ENCODE measurements at places on chromosomes 7 and 10.

- DNase-seq, result no peak
Observed at GRCh38 chr7:154183482-154183881, 131.3 kb downstream of the DPP6 start.

DNA sequence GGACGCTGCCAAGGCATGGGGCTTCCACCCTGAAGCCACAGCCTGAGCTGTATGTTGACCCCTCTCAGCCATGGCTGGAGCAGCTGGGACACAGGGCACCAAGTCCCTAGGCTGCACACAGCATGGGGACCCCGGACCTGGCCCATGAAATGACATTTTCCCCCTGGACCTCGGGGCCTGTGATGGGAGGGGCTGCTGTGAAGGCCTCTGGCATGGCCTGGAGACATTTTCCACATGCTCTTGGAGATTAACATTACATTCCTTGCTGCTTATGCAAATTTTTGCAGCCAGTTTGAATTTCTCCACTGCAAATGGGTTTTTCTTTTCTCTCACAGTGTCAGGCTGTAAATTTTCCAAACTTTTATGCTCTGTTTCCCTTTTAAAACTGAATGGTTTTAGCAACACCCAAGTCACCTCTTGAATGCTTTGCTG, 463.6 kb downstream of the ZWINT start:
- DNase-seq, result no peak

DNA sequence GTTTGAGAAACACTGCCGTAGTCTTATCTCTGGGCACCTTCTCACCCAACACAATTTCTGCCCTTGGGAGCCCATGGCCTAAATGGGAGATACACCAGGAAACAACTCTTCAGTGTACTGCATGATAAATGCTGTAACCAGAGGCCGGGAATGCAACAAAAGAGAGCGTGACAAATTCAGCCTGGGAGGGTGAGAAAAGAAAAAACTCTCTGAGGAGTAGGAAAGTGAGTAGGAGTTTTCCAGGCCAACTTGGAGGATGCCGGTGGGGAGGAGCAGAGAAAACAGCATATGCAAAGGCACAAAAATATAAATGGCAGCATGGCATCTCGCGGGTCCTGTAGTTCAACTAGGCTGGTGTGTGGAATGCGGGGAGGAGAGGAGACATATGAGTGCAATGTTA, 624.5 kb downstream of the PARD3 start:
- no peak for DNase-seq

GRCh38 chr7:106552645-106553445, 108.1 kb downstream of the CCDC71L start:
- DNase-seq, result no peak

- DNase-seq, result no peak
Observed at GRCh38 chr10:100109670-100110069, 28.0 kb upstream of the CPN1 start.

- no peak for DNase-seq
Observed at GRCh38 chr7:141123522-141123921, 49.7 kb downstream of the TMEM178B start.

DNA sequence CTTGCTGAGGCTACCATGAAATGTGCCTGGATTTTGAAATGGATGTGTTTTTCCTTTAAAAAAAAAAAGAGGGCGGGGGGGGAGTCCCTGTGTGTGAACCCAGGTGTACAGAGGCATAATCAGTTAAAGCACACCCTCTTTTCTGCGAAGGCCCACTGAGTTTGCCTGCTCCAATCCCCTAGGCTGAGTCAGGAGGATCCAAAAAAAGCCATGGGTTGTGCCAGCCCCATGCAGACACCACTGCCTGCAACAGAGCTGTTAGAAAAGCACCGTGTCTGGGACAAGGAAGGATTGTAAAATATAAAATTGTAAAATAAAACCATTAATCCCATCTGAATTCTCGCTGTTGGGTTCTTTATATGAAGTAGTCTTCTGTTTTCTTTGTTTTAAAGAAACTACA, 217.9 kb downstream of the ADAM12 start:
- no peak for DNase-seq

DNA sequence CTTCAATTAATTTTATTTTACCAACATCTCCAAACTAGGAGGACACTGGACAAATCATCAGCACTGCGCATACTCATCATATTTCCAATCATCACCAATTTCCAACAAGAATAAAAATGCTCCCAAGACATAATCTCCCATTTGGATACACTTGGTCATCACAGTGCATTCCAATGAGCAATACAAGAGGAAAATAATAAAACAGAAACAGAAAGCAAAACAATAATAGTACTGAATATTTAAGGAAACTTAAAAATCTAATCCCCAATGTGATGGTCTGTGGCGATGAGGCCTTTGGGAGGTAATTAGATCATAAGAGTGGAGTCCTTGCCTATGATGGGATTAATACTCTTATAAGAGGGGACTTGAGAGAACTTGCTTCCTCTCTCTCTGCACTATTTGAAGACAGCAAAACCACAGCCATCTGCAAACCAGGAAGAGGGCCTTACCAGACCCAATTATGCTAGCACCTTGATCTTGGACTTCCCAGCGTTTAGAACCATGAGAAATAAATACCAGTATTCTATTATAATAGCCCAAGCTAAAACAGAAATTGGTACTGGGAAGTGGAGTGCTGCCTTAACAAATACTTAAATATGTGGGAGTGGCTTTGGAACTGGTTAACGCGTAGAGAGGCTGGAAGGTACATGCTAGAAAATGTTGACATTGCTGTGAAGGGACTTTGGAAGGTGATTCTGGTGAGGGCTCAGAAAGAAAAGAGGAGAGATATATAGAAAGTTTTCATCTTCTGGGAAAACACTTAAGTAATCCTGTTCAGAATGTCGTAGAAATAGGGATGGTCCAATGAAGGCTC, 91.5 kb downstream of the JAZF1 start:
- no peak for DNase-seq

- DNase-seq, result peak; percentile 12
Observed at GRCh38 chr10:117167789-117168674, 29.3 kb upstream of the KCNK18 start.

- no peak for DNase-seq
Observed at GRCh38 chr7:99398891-99399445, 9.4 kb downstream of the PDAP1 start.

DNA sequence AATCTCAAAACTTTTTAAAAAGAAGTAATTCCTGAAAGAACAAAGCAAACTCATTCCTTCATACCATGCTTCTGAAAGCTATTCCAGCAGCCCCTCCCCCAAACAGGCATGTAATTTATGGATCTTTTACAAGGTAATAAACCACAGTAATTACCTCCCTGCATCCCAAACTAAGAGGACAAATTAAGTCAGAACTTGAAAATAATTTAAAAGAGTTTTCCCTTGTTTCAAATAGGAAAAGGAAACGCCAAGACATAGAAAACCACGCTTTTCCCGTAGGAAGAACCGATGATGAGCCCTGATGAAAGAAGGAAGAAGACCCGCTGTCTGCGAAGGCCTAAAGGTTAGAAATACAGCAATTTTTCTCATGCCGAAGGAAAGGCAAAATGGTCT, 8.9 kb downstream of the HOXA4 start:
- no peak for DNase-seq

- DNase-seq, result no peak
Observed at GRCh38 chr7:146094356-146094755, 22.2 kb upstream of the CNTNAP2 start.

- no peak for DNase-seq
Observed at GRCh38 chr10:8013006-8013405, 41.5 kb upstream of the GATA3 start.

GRCh38 chr7:99730238-99730810, 4.7 kb downstream of the CYP3A7 start:
- no peak for DNase-seq

- no peak for DNase-seq
Observed at GRCh38 chr10:49040601-49041000, 74.7 kb downstream of the VSTM4 start.

GRCh38 chr7:4406288-4407058, 275.6 kb upstream of the FOXK1 start:
- no peak for DNase-seq

DNA sequence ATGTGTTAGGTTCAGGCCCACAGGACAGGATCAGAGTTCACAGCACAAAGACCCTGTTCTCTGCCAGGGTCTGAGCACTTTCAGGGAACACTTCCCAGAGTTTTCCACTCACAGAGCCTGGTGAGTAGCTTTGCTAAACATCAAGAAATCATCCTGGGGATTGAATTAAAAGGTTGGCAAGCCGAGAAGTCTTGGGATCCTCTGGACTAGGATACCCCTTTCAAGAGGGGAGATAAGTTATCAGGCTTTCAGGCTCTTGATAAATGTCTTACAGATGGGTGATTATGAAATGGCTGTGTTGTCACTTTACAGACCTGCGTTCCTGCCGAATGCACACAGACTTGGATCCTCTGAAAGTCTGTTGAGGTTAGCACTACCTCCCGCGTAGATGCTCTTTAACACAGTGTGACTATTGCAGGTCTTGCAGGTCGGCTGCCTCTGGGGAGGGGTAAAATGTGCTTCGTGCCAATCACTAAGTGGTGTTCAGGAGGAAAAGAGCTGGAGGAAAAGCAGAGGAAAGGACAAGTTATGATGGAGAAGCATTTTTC, 473.5 kb upstream of the AKR1E2 start:
- DNase-seq, result no peak

DNA sequence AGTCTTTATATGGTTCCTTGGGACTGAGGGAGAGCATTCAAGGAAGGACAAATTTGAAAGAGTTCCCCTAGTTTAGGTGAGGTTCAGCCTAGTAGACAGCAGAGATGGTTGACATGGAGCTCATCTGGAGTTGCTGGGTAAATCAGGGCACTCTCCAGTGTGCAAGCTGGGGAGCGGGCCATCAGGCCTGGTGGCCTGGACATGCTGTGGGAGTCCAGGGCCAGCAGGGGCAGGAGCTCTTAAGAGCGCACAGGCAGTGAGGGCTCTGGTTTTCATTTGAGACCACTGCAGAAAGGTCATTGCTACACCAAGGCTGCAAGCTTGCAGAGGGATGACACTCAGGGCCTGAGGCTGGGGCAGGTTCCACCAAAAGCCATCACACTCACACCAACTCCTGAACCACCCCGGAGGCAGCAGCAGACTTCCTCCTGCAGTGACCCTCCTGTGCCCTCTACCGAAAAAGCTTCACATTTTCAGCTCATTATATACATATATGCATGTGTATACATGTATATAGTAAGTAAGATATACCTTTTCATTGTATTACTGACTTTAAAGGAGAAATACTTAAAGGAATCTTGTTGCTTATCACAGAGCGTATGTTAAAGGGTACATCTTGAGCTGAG, 39.5 kb downstream of the STEAP1B start:
- no peak for DNase-seq

DNA sequence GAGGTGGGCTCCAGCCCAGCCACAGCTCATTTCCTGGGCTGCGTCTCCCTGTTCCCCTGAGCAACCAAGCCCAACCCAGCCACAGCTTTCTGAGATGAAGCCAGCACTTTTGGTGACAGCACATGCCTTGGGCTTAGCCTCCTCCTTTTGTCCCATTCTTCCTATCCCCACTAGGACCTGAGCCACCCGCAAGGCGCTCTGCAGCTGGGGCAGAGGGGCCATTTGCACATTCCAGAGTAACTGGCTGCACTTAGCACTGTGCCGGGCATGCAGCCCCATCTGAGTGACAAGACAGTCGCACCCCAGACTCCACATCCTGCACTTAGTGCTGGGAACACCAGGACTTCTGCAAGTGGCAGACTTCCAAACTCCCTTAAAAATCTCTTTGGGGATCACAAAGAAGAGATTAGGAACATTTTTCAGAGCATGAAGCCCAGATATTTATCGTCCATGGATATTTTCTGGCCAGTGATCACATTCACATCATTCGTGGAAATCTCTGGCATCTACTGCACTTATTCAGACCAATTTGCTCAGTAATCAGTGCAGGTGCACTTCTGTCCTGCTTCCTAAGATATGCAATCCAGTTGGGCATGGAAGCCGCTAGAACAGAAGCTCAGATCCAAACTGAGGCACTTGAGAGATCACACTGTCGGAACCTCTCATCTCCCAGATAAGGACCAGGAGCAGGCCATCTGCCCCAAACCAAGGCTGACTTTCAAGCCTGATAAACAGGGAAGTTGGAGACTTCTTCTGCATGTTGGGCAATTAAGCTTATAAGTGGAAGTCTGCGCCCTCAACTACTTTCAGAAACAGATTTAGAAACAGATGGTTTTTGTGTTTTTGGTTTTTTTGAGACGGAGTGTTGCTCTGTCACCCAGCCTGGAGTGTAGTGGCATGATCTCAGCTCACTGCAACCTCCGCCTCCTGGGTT, 26.4 kb downstream of the CHST15 start:
- no peak for DNase-seq

DNA sequence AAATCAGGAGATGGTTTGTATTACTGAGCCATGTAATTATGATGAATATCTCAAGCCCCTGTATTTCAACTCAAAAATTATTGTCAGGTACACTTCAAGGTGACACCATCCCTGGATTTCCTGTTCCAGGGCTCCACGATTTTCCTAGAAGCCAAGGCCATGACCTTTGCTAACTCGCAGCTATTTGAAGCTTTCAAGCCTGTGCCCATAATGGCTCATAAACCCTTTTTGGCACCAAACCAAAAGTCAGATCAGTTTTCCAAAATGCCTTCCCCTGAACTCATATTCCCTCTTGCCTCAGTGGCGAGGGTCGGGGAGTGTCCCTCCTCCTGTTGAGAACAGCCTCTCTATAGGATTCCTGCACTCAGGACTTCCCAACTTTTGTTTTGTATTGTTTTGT, 70.8 kb downstream of the HIP1 start:
- DNase-seq, result no peak

- DNase-seq, result no peak
Observed at GRCh38 chr7:28878481-28878880, 79.6 kb downstream of the TRIL start.

GRCh38 chr7:15674586-15674985, 11.9 kb downstream of the MEOX2 start:
- no peak for DNase-seq

DNA sequence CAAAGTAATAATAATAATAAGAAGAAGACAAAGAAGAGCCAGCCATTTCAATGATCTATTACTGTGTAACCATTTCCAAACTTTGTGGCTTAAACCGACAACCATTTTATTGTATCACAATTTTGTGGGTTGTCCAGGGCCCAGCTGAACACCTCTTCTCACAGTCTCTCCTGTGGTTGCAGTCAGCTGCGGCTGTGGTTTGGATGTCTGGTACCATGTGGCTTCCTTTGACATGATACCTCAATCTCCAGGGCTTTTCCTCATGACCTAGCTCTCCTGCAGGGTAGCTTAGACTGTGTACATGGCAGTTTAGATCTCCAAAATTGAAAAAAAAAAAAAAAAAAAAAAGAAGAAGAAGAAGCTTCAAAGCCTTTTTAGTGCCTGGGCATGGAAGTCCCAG, 72.6 kb upstream of the NFKB2 start:
- DNase-seq, result peak; percentile 4

DNA sequence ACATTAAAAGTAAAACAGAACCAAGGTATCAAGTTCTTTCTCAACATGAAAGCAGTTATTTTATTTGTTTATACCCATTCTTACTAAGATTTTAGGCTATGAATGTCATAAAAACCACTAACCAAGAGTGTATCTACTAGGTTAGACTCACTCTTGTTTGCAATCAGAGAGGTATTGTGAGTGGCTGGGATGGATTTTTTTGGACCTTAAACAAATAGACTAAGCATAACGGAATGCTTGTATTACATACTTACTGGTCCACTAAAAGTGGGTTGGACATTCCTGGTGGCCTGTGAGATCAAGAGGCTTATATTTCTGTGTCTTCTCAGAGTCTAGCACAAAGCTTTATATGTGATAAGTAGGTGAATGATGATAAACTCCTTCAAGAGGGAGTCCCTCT, 32.6 kb upstream of the CBLL1 start:
- no peak for DNase-seq

GRCh38 chr10:127052001-127052400, 144.4 kb downstream of the INSYN2A start:
- no peak for DNase-seq

- no peak for DNase-seq
Observed at GRCh38 chr10:64385355-64385754, 864.2 kb downstream of the REEP3 start.
